ENCODE measurements at places on chromosomes 1 and 21. TPM values are rescaled to one million over a fixed set of nuclear protein-coding genes. Genes with fewer than 3 reads are reported as not detected.

The CHAF1B gene
- total RNA-seq: 2.1 TPM

The CACNA1S gene
- not detected for total RNA-seq

The KRTAP19-1 gene
- total RNA-seq: not detected

The CR1L gene
- not detected for total RNA-seq

The GUCA2B gene
- total RNA-seq: not detected

The FAM167B gene
- total RNA-seq: 1.7 TPM

The TNNT2 gene
- not detected for total RNA-seq

The FALEC gene
- 0.63 TPM for total RNA-seq

The ARHGEF10L gene
- total RNA-seq: 3.5 TPM

The OR2AJ1 gene
- total RNA-seq: not detected

The OR10J1 gene
- not detected for total RNA-seq

The CD5L gene
- total RNA-seq: not detected

The PLA2G2F gene
- total RNA-seq: not detected

The AMY2B gene
- total RNA-seq: 1.9 TPM

The OR10T2 gene
- total RNA-seq: not detected

The AMY1A gene
- not detected for total RNA-seq

The ANGPTL3 gene
- not detected for total RNA-seq

The STXBP3 gene
- total RNA-seq: 51.2 TPM

The PAPPA2 gene
- total RNA-seq: 3.4 TPM

The CHI3L1 gene
- total RNA-seq: not detected

The SPOCD1 gene
- total RNA-seq: 33.4 TPM

The LCE1E gene
- total RNA-seq: not detected

The SHC1 gene
- total RNA-seq: 144 TPM

The ZNF281 gene
- 24.4 TPM for total RNA-seq
